ENCODE measurements at places on chromosomes 11 and 22.
A peak's percentile ranks its signal among the peaks of the same experiment; 100 is the strongest.

GRCh38 chr11:35277827-35278226 is 138.9 kb downstream of the CD44 start:
- no peak for DNase-seq

DNA sequence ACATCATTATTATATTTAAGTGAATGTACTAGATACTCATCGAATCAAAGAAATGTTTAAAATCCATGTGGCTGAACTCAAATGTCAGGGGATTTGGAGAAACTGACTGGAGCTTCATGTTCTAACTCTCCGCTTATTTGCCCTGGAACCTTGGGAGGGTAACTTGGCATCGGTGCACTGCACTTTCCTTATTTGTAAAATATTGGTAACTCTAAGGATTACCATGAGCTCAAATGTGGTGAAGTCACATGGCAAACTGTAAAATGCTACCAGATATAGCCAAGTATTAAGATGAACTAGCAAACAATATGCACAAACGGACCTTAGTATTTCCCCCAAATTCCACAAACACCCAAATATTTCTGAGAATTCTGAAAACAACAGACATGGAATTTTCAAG is 75.6 kb downstream of the ETS1 start:
- DNase-seq = no peak

DNA sequence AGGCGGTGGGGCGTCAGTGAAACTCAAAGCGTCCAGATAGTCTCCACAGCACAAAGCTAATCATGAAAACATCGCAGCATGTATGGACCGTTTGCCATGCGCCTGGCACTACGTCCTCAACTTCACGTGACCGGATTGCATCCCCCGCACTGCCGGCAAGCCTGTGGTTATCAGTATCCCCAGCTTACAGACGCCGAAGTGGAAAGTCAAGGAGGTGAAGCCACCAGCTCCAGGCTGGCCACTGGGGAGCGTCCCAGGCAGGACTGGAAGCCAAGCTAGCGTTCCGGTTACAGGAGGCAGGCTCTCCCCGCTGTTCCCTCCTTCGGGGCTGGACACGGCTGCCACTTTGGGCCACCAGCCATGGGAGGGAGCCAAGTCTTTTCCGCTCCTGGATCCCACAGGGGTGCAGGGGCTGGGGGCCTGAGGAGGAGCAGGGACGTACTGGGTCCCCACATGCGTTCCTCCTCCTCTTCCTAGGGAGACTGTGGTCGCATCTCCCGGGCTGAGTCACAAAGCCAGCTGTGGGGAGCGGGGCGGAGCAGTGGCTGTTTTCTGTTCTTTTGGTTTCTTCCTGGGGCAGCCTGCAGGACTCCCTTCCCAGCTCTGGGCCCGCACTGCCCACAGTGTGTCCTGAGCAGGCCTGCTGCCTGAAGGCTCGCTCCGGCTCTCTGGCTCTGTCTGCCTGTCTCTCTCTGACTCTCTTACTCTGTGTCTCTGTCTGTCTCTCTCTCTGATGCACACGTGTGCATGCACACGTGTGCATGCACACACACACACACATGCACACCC is 4.3 kb upstream of the OSBPL5 start:
- DNase-seq = peak; percentile 71

- peak; percentile 31 for DNase-seq
Measured at GRCh38 chr11:846496-847098, 3.9 kb downstream of the TSPAN4 start.

DNA sequence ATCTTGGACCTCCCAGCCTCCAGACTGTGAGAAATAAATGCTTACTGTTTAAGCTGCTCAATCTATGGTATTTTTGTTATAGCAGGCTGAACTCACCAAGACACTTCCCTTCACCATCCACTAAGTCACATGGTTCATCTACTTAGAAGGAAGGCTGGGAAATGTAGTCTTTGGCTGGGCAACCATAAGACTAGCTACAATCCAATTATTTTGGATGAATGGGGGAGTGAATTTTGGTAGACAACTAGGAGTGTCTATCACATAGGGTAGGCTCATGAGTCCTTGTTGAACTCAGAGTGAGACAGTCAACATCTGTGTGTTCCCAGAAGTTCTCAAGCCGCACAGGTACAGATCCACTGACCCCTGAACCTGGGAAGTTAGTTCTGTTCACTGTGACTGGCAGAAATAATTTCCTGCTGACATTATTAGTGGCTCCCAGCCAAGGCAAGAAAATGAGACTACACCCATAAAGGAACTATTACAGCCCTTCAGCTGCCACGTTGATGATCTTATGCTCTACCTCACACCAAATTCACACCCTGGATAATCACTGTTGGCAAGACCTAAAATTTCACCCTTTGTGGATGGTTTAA is 3.1 kb upstream of the SLC35C1 start:
- DNase-seq = peak; percentile 12

- DNase-seq = no peak
Measured at GRCh38 chr11:130478881-130479280, 30.4 kb downstream of the ADAMTS15 start.

DNA sequence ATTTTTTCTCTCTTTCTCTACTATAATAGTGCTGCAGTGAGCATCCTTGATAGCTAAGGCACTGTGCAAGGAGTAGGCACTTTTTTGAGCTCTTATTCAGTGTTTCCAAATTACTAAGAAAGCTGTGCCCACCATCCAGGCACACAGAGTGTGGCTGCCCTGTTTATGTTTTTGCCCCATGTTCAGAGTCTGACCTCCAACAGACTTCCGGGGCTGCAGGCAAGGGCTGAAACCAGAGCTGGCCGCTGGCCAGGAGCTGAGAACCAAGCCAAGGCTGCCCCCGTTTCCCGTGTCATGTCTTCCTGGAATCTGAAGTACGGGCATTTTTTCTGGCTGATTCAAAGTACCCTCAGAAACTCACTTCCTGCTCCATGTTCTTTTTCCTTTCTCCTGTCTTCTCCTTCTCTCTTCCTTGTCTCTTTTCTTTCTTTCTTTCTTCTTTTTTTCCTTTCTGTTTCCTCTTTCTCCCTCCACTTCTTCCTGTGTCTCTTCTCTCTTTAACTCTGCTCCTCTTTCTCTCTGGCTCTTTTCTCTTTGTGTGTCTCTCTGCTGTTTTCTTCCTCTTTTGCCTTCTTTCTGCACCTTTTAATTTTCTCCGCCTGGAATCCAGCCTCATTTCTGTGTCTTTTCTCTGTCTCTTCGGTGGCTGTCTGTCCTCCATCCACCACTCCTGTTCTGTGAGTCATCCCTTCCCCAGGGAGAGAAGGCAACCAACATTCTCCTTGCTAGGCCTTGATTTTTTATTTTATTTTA is 17.0 kb upstream of the KCTD14 start:
- peak; percentile 92 for DNase-seq

DNA sequence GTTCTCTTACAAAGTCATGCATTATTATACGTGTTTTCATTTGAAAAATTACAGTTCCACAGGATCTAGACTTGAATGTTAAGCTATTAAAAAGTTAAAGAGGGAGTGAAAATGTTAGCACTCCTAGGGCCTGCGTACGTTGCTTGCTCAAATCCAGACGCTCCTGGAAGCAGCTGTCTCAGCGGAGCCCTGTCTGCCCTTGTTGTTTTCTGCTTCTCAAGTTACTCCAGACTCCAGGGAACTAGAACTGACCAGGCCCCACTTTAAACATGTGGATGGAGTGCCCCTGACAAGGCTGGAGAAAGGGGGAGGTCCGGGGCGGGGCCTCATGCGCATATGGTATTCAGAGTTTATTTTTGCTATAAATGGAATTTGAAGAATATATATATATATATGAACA is 9.6 kb downstream of the PARVB start:
- peak; percentile 24 for DNase-seq

GRCh38 chr22:48644997-48645396 is 1182.7 kb downstream of the BRD1 start:
- no peak for DNase-seq

- peak; percentile 68 for DNase-seq
Measured at GRCh38 chr11:125287491-125288210, 123.1 kb downstream of the PKNOX2 start.

- DNase-seq = no peak
Measured at GRCh38 chr11:33777906-33778305, 3.6 kb upstream of the FBXO3 start.

- DNase-seq = no peak
Measured at GRCh38 chr11:3183523-3183922, 18.4 kb upstream of the OSBPL5 start.

DNA sequence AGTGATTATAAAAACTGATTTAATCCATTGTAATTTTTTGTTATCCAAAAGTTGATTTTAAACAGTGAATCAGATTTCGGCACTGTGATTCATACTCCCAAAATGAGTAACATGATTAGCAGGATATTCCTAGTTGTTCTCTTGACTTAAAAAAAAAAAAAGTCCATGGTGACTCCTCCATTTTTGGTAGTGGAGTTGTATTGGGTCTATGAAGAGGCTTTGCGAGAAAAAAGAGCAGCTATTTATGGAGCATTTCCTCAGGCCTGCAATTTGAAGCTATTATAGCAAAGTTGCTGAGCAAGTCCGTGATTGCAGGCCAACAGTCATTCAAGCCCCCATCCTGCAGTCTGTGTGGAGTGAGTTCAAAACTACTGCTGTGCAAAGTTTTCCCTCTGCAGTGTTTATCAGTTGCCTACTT is 28.8 kb downstream of the YAP1 start:
- peak; percentile 96 for DNase-seq

DNA sequence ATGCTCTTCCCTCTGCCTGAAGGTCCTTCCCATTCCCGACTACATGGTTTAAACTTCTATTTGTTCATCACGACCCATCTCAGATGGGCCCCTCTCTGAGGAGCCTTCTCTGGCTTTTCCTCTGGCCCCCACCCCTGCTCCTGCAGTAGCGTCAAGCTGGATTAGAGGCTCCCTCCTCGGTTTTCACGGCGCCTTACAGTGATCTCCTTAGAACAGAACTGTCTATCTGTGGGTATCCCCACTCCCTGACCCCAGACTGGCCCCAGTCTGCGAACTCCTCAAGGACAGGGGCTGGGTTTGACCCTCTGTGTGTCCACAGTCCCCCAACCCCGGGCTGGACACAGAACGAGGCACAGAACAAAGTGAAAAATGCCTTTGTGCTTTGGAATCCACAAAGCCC is 2.8 kb downstream of the PLEKHB1 start:
- no peak for DNase-seq

DNA sequence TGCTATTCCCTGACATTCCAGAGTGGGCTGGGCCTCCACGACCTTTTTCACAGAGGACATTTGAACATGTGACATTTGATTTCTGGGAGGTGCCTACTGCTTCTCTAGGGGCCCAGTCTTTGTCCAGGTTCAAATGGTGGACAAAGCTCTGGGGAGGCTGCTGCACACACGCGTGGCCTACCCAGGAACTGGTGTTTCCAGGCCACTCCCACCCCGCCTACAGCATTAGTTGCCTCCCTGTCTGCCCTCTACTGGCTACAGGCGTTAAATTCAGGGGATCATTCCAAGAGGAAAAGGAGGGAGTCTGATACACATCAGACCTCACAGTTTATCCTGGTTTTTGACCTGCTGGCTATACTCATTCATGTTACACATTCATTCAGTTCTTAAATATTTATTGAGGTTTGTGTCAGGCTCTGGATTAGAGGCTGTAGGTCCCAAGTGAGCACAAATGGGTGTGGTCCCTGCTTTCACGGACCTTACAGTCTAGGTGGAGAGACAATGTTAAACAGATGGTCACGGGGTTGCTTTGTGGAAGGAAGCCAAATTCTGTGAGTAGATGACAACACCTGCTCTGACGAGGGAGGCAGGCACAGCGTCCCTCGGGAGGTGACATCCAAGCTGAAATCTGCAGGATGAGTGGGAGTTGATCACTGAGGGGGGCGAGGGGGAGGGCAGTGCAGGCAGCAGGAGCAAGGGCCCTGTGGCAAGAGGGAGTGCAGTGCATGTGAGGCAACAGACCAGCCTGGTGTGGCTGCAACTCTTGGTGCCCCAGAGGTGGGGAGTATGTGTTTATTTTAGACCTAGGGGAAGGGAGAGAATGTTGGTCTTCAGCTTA is 11.8 kb downstream of the TUB start:
- DNase-seq = peak; percentile 72

DNA sequence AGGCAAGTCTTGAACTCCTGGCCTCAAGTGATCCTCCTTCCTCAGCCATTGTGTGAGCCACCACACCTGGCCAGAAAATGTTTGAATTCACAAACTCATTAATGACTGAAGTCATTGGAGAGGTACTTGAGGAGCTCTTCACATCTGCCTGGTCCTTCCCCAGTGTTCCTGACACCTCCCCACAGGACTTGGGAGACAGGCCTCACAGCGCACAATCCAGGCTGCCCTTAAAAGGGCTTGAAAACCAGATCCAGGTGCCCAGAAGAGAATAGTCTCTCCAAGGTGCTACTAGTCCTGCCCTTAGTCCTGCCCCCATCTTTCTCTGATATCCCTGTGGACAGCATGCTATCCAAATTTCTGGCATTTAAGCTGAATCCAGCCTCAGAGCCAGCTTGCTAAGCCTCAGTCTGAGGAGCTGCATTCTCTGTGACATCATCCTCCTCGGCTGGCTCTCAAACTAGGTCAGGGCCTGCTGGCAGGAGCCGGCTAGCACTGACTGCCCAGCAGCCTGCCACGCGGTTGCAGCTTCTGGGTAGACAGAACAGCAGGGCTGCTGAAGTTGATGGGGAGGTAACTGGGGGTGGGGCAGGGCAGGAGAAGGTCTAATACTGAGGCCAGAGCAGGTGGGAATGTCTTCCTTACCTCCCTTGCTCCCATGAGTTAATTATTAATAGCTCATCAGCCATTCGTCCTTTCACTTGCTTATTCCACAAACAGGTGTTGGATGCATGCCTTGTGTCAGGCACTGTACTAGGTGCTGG is 35.3 kb upstream of the NECTIN1 start:
- DNase-seq = peak; percentile 70

DNA sequence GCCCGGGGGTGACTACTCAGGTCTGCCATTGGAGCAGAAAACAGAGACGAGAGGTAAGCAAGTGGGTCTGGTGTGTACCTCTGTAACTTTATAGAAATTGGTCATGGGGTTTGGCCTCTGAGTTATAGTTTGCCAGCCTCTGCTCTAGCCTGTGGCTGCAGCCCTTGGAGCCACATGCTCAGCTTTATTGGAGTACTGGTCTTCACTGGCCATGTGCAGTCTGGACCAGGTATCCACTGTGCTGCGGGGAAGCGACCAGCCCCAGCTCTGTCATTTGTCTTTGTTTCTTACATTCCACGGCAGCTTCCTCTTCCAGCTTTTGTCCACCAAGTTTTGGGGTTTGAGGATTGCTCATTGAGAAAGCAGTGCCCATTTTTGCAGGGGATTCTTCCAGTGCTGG is 453.4 kb downstream of the TBC1D22A start:
- DNase-seq = no peak

GRCh38 chr11:95647355-95647754 is 142.2 kb downstream of the FAM76B start:
- peak; percentile 51 for DNase-seq

DNA sequence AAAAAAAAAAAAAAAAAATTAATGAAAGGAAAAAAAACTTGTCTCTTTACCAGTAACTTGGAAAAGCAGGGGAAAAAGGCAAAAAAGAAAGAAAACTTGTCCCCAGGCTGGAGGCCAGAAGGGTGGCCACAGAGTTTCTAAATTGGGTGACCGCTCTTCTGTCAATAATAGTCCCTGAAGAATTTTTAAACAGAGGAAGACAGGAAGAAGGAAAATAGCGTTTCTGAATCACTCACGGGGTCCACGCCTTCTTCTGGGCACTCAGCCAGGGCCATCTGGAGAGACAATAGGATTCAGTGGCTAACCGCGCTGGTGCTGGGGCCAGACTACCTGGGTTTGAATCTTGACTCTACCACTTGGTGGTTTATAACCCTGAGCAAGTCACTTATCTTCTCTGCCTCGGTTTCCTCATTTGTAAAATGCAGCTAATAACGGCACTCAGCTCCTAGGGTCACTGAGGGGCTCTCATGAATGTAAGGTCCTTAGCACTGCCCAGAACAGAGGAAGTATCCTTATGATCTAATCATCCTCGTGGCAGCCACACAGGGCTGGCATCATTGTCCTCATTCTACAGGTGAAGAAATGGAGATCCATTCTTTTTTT is 7.0 kb downstream of the C11orf86 start:
- peak; percentile 93 for DNase-seq
